ENCODE measurements at places on chromosomes 13 and 19.
A peak's percentile ranks its signal among the peaks of the same experiment; 100 is the strongest.

GRCh38 chr19:49894879-49895565 lies 1.7 kb downstream of the IL4I1 start:
- no peak for DNase-seq

DNA sequence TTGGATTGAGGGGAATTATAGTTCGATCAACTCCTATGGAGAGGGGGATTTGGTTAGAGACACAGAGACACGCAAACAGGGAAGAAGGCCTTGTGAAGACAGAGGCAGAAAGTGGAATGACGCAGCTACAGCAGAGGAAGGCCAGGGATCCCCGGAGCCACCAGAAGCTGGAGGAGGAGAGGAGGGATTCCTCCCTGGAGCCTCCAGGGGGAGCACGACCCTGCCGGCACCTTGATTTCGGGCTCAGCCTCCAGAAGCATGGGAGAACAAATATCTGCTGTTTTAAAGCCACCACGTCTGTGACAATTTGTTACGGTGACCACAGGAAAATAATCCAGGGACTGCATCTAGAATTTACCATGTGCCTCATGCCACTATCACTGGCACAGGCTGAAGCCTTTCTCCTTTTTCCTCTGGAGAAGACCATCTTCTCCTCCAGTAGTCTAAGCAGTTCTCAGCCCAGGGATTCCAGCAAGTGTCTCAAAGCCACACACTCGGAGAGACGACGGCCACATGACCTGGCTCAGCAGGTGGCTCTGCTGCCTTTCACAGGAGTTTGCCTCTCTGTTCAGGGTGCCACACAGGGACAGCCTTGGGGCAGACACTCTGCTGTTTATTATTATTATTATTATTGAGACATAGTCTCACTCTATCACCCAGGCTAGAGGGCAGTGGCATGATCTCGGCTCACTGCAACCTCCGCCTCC lies 39.9 kb upstream of the CCNE1 start:
- DNase-seq = peak; percentile 57

DNA sequence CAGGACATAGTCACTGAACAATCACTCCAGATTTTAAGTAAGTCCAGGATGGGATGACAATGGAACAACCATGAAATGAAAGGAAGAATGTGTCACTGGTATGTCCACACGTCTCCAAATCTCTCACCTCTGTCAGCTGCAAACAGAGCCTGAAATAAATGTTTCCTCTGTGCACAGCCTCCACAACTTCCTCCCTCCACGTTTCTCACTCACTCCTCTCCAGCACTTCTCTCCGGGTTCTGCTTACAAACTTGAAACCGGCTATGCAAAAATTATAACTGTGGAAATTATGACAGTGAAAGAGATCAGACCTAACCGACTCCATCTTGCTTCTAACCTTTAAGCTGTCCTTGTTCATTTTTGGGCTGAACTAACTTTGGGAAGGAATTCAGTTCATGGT lies 35.0 kb upstream of the ALOX5AP start:
- DNase-seq = no peak

- DNase-seq = no peak
Measured at GRCh38 chr19:11752244-11752736, 13.5 kb upstream of the ZNF823 start.

DNA sequence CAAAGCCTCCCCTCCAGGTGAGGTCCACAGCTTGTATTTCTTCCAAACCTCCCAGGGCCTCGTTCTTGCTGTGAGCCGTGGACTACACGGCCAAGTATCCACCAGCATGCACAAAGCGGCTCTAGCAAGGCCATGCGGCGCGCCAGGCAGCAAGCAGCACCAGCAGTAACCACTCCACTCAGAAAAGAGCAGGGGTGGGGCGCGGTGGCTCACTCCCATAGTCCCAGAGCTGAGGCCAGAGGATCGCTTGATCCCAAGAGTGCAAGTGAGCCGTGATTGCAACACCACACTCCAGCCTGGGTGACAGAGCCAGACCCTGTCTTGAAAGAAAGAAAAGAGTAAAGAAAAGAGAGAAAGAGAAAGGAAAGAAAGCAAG lies 4.7 kb downstream of the CCDC8 start:
- no peak for DNase-seq

DNA sequence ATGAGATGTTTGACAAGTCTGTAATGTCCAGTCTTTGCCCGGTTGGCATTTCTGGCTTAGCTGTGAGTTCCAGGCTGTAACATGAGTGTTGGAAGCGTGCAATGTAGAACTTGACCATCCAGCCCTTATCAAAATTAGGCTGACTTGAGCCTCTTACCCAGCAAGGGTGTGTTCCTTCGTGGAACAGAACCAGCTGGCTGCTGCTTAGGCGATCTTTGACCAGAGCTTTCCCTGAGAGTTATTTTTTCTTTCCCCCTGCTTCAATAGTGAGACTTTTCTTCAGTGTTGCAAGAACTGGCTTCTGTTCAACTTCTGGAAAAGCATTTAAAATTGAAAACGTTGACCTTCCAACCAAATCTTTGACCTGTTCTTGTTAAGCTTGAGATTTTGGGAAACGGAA lies 6.5 kb downstream of the TNFSF13B start:
- DNase-seq = no peak

DNA sequence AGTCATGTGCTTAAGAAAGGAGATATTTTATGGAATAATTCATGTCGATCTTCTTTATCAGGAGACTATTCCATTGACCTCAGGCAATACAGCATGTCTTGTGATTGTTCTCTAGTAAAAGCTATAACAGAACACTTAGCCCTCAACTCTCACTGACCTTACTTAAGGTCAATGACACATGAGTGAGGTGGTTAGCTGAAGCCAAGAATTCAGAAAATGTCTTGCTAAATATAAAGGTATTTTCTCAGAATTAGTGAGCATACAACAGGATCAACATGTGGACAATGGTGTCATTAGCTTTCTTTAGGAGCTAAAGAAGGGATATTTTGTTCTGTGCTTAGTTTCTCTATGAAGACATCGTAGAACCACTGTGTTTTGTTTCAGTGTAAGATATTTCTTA lies 1730.4 kb upstream of the SLC10A2 start:
- no peak for DNase-seq

GRCh38 chr19:50861496-50862286 lies 7.0 kb downstream of the KLK3 start:
- DNase-seq = no peak

- DNase-seq = no peak
Measured at GRCh38 chr13:37701972-37702371, 103.4 kb upstream of the POSTN start.

DNA sequence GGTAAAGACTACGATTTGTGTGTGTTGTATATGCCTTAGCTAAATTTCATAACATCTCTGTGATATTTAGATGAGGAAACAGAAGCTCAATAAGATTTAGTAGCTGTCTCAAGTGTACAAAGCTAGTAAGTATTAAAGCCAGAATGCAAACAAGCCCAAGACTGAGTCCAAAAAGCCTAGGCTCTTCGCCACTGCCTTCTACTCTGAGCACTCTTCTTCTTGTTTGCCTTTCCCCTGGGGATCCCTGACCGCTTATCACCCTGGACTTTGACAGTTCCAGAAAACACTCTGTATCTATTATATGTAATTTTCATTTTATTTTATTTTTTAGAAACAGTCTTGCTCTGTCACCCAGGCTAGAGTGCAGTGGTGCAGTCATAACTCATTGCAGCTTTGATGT lies 5.8 kb downstream of the TM9SF2 start:
- no peak for DNase-seq
